ENCODE measurements at places on chromosomes 2 and 18. TPM values are rescaled to one million over a fixed set of nuclear protein-coding genes. Genes with fewer than 3 reads are reported as not detected.

DNA sequence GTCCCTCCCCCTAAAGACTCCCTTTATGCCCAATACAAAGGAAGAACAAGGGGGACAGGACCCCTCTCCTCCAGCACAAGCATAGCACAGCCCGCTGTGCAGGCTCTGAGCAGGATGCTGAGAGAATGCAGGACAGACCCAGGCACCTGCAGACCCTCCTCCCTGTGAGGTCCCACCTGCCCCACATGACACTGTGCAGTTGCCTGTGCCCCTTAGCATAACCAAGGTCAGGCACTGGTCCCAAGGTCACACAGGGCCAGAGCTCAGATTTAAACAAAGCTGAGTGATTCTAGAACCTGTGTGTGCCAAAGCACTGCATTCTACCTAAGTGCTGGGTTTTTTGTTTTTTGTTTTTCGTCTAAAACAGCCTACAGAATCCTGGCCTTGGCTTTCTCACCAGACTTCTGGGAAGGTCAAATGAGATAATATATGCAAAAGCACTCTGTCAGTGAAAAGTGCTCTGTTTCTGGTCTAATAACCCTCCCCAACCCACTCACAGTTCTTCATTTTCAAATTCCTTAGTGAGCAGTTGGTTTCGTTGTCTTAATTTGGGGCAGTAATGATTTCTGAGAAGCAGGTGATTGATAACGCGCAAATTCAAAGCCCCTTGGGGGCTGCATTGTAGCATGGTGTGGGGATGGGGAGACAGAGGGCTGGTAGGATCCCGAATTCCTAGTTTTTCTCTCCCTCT is 125.7 kb downstream of the KCTD1 start:
- no peak for DNase-seq
- H3K36me3 ChIP-seq, result no peaks in the 10 kb centered on the region
- H3K27me3 ChIP-seq, result no peaks in the 10 kb centered on the region
- H3K4me3 ChIP-seq, result no peak overlapping the region

GRCh38 chr2:205032093-205032551 is 486.8 kb downstream of the PARD3B start:
- H3K27me3 ChIP-seq, result no peaks in the 10 kb centered on the region
- peaks cover 11% of the 10 kb centered on the region for H3K4me1 ChIP-seq
- H3K27ac ChIP-seq, result no peak overlapping the region
- DNase-seq, result no peak

GRCh38 chr2:74576211-74576862 is 21.8 kb downstream of the DOK1 start:
- H3K36me3 ChIP-seq, result no peaks in the 10 kb centered on the region
- H3K4me1 ChIP-seq, result peaks cover 15% of the 10 kb centered on the region
- H3K27me3 ChIP-seq, result no peaks in the 10 kb centered on the region
- DNase-seq, result no peak
- H3K4me3 ChIP-seq, result no peak overlapping the region

The FHOD3 gene
- not detected for polyA plus RNA-seq

The ANKRD29 gene
- 1.3 TPM for polyA plus RNA-seq

DNA sequence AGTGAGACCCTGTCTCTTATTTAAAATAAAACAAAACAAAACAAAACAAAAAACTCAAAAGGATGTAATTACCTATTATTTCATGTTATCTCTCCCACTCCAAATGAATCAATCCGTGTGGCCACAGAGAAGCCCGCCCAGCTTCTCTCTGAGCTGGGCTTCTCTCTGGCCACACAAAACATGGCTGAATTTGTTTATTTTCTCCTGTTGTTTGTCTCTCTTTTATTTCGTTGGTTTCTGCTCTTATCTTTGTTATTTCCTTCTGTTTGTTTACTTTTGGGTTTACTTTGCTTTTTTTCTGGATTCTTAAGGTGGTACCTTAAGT is 1.5 kb upstream of the TRABD2A start:
- no peaks in the 10 kb centered on the region for H3K36me3 ChIP-seq
- no peak overlapping the region for H3K4me3 ChIP-seq
- peaks cover 27% of the 10 kb centered on the region for H3K4me1 ChIP-seq

GRCh38 chr2:10722252-10722825 is 909 bp downstream of the ATP6V1C2 start:
- DNase-seq, result no peak
- H3K27me3 ChIP-seq, result peaks cover 29% of the 10 kb centered on the region
- no peaks in the 10 kb centered on the region for H3K36me3 ChIP-seq
- H3K4me1 ChIP-seq, result peaks cover 15% of the 10 kb centered on the region
- H3K4me3 ChIP-seq, result no peak overlapping the region
- no peak overlapping the region for H3K27ac ChIP-seq

GRCh38 chr2:99640635-99641151 is 150.9 kb upstream of the REV1 start:
- H3K4me3 ChIP-seq, result no peak overlapping the region
- H3K36me3 ChIP-seq, result no peaks in the 10 kb centered on the region
- DNase-seq, result no peak
- H3K4me1 ChIP-seq, result no peaks in the 10 kb centered on the region
- H3K27me3 ChIP-seq, result no peaks in the 10 kb centered on the region

DNA sequence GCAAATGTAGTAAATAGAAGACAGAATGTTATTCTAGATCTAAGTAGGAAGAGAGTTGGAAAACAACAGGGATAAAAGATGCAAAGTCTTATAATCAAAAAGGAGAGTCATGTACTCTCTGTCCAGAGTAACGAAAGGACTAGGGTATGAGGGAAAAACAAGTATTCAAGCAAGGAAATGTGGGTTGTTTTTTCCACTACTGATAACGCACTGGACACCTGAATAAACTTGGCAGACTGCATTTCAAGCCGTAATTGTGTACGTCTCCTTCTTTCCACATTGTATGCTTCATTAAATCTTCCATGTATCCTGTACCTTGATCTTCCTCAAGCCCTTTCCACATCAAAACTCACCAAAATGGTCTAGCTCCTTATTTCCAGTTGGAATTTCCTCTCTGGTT is 420.6 kb downstream of the ZEB2 start:
- H3K4me1 ChIP-seq, result no peaks in the 10 kb centered on the region
- no peaks in the 10 kb centered on the region for H3K27me3 ChIP-seq
- no peak overlapping the region for H3K27ac ChIP-seq
- no peak overlapping the region for H3K4me3 ChIP-seq

DNA sequence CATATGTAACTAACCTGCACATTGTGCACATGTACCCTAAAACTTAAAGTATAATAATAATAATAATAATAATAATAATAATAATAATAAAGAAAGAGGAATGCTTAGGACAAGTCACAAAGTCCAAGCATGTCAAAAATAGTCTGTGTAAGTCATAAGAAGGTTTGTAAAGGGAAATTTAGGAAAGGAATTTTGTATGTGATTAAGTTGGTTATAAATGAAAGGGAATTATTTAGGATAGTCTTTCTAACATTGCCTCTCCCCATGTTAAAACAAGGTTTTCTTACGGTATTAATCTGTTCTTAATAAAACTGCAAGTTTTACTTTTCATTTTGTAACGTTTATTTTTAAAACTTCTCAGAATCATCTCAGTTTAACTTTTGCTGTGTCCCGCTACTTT is 62.8 kb downstream of the SESTD1 start:
- no peaks in the 10 kb centered on the region for H3K4me1 ChIP-seq
- H3K27me3 ChIP-seq, result no peaks in the 10 kb centered on the region
- no peak overlapping the region for H3K27ac ChIP-seq

DNA sequence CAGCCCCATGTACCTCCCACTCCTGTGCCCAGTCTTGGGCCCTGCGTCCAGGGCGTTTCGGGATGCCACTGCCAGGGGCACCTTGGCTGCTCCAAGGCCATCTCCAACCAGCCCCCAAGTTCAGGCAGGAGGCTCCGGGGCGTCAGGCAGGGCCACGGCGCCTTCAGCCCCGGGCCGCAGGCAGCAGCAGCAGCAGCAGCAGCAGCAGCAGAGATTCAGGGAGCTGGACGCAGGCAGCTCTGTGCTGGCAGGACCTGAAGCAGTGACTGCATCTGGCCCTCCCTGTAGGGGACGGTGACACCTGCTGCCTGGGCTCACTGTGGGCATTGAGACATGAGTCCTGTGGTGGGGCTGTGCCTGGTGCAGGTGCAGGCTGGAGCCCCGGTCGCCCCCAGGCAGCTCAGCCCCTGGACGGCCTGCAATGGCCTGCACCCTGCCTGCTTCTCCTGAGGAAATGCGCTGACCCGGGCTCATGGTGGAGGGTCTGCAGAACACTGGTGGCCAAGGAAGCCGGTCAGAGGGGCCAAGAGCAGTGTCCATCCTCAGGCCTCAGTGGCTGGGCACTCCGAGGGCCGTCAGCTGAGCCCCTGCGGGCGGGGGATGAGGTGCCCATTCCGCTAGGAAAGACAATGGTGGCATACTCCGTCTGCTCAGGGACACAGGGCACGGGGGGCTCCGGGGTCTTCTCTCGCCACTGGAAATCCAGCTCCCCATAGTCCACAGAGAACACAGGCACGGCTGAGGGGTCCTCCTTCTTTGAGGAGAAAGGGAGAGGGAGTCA is 8.0 kb downstream of the PDCD1 start:
- H3K36me3 ChIP-seq, result no peaks in the 10 kb centered on the region
- DNase-seq, result no peak
- H3K27me3 ChIP-seq, result no peaks in the 10 kb centered on the region
- no peak overlapping the region for H3K4me3 ChIP-seq
- no peak overlapping the region for H3K27ac ChIP-seq

DNA sequence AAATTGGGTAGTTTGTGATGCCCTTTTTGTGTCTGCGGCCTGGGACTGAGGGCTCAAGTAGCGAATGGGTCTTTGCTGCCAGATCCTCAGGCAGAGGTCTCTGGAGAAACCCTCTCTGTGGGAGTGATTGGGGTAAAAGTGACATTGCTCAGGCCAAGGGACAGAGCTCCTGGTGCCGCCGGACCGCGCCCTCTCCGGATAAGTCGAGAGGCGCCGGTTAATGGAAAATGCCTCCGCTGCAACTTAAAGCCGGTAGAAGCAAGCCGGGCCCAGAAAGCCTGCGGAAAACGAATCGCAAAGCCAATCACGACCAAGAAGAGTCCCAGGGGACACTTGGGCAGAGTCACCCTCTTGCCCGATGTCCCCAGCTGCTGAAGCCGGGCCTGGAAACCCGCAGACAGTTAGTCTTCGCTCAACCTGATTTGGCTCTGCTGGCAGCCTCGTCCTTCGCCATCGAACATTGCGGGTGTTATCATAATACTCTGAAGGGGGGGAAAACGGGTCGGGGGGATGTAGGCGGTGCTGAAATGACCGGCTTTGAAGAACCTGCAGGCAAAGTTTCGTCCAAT is 352 bp upstream of the HOXD12 start:
- peaks cover 20% of the 10 kb centered on the region for H3K4me1 ChIP-seq
- no peak overlapping the region for H3K4me3 ChIP-seq
- DNase-seq, result no peak
- peaks cover 85% of the 10 kb centered on the region for H3K27me3 ChIP-seq

GRCh38 chr2:42566837-42567321 is 1.6 kb upstream of the MTA3 start:
- H3K4me1 ChIP-seq, result peaks cover 9% of the 10 kb centered on the region
- no peak overlapping the region for H3K27ac ChIP-seq
- H3K36me3 ChIP-seq, result no peaks in the 10 kb centered on the region
- H3K4me3 ChIP-seq, result no peak overlapping the region

DNA sequence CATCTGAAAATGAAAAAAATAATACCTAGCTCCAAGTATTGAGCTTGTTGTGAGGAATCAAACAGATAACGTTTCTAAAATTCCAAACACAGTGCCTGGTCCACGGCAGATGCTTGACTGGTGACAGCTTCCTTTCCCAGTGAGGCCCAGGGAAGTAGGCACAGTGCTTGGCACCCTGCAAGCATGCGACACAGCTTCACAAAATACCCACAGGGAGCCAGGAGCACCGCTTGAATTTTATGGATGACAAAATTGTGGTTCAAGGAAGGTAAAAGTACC is 205.1 kb upstream of the TNP1 start:
- H3K27me3 ChIP-seq, result no peaks in the 10 kb centered on the region
- no peaks in the 10 kb centered on the region for H3K4me1 ChIP-seq
- no peak for DNase-seq
- no peak overlapping the region for H3K4me3 ChIP-seq
- no peaks in the 10 kb centered on the region for H3K36me3 ChIP-seq

DNA sequence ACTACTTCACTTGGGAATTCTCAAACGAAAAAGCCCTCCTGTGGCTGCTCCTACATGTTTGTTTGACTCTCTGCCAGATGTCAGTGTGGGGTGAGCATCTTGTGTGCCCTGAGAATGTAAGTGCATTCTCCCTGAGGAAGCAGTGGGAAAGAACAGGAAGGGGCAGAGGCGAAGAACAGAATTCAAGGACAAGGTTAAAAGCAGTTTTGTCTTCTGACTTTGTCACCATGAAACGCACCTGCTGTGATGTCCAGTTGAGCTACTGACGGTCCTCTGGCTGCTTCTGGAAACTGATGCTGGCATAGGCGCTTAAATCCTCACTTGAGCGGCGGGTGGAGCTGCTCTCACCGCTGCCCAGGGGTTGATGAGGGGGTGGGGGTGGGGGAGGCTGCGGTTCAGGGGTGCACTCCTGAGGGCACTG is 4.9 kb downstream of the IRS1 start:
- H3K36me3 ChIP-seq, result no peaks in the 10 kb centered on the region
- H3K4me3 ChIP-seq, result no peak overlapping the region
- no peaks in the 10 kb centered on the region for H3K27me3 ChIP-seq
- no peak overlapping the region for H3K27ac ChIP-seq

The FBXO36 gene
- polyA plus RNA-seq, result 0.56 TPM

DNA sequence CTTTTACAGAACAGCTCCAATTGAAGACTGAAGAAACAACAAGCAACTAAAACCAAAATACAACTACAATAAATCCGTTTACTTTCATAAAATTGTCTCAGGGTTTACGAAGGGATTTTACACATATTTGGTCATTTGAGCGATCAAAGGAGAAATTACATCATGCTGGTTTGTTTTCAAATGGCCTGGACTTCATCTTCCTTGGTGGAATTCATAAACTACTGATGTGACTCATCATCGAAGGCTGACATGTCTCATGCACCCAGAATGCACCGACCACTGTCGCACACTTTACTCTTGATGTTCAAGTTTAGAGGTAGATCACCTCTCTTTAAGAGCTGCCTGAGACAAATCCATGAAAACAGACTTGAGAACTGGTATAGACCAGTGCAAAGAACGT is 25.6 kb upstream of the PMAIP1 start:
- H3K4me1 ChIP-seq, result no peaks in the 10 kb centered on the region
- H3K4me3 ChIP-seq, result no peak overlapping the region
- H3K36me3 ChIP-seq, result no peaks in the 10 kb centered on the region
- no peak overlapping the region for H3K27ac ChIP-seq
- DNase-seq, result no peak

The CFAP210 gene
- polyA plus RNA-seq, result not detected

DNA sequence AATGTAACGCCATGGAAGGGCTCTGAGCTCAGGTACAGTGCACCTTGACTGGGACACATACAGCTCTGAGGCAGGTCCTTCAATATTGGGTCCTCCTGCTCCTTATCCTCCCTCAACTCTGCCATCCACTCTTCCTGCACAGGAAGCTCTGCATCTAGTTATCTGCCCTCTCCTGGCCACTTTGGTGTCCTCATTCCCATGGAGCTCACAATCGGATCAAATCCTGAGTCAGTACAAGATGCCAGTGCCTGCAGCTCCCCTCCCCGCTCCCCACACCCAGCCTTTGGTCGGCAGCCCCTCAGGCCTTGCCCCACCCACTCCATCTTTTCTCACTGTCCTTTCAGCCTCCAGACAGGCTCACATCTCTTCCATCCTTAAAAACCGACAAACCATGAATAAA is 58.0 kb downstream of the LRRFIP1 start:
- no peak overlapping the region for H3K27ac ChIP-seq
- no peak for DNase-seq
- no peaks in the 10 kb centered on the region for H3K27me3 ChIP-seq
- peaks cover 46% of the 10 kb centered on the region for H3K4me1 ChIP-seq
- H3K36me3 ChIP-seq, result no peaks in the 10 kb centered on the region
- no peak overlapping the region for H3K4me3 ChIP-seq
